ENCODE measurements at places on chromosomes 4 and X. TPM values are rescaled to one million over a fixed set of nuclear protein-coding genes. Genes with fewer than 3 reads are reported as not detected.

The CCDC158 gene
- 5.2 TPM for total RNA-seq

The GNRHR gene
- not detected for total RNA-seq

DNA sequence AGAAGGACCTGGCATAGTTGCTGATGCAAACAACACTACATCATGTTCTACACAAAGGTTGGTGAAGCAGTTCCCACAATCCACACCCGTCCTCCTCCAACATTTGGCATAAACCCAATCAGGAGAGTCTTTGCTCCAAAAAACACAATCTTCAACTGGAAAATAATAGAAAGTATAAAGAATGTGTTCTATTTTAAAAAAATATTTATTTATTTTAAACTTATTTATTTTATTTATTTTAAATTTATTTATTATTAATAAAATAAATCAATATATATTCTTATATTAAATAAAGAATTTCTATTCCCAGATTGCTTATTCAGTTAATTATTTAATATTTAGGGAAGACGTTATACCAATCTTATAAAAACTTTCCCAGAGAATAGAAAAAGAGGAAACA is 1753.7 kb upstream of the AGA start:
- no peak for DNase-seq

The ARHGAP24 gene
- total RNA-seq: 13.4 TPM

The AMBN gene
- not detected for total RNA-seq

- peak; percentile 61 for DNase-seq
Measured at GRCh38 chr4:95549246-95550114, 707 bp upstream of the UNC5C start.

The MAGEC2 gene
- not detected for total RNA-seq

The SULT1E1 gene
- not detected for total RNA-seq

The MAGEA9B gene
- not detected for total RNA-seq

DNA sequence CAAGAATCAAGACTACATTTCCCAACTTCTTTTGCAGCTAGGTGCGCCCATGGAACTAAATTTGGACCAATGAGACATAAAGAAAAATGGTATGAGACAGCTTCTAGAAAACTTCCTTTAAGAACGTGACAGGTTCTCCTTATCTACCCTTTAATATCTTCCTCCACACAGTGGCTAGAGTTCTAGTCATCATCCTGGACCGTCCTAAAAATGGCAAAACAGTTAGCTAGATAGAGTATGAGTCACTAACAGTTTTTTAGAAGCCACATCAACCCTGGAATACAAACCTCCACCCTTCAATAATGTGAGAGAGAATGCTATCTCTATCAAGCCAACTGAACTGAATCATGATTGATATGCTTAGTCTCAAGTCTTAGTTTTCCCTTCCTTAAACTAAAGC is 267.9 kb upstream of the SLC7A11 start:
- DNase-seq: no peak

DNA sequence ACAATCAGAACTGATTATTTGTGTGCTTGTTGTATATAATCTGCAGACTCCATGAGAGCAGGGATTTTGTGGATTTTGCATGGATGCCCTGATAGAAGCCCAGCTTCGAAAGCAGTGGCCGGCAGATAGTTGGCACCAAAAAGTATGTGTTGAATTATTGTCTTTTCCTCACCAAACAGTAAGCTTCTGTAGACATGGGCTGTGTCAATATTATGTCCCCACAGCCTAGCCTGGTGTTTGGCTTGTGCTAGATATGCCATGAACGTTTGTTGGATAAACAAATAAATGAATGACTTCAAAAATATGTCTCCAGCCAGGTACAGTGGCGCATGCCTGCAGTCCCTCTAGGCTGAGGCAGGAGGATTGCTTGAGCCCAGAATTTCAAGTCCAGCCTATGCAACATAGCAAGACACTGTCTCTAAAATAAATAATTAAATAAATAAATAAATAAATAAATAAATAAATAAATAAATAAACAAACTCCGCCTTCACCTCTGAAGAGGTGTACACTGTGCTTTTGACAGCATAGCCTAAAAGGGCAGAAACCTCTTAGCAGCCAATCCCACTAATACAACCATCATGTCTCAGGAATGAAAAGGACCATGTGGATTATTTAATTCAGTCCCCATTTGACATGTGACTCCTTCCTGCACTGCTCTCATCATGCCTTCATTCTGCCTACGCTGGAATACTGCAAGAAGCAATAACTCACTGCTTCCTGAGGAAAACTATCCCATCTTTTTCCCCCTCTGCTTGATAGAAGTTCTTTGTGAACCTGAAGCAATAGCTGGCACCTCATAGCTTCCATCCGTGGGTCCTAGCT is 335.2 kb downstream of the FBXW7 start:
- DNase-seq: no peak
